ENCODE measurements at places on chromosomes 1 and 21. TPM values are rescaled to one million over a fixed set of nuclear protein-coding genes. Genes with fewer than 3 reads are reported as not detected.

Gene CFHR4
- not detected for total RNA-seq

Gene SERTAD4
- 0.25 TPM for total RNA-seq

Gene PTPN22
- 0.26 TPM for total RNA-seq

Gene KCNJ10
- total RNA-seq, result not detected

Gene SLC25A33
- 5.3 TPM for total RNA-seq

Gene IGSF3
- total RNA-seq, result 53.7 TPM

Gene ZYG11A
- total RNA-seq, result 0.13 TPM

Gene GNAT2
- 0.13 TPM for total RNA-seq
